Stimulated activated CD8-positive, alpha-beta memory T cell treated with anti-CD3 and anti-CD28 coated beads, Interleukin-7, amount 100 ng/mL, for 1 hour (primary cell): ENCODE measurements at places on chromosomes 6 and 20.

- DNase-seq, result peak; percentile 39
These were observed at the start of gene SLC2A4RG for GRCh38 chr20:63739130-63740069. Gene SLC2A4RG, plus strand, starts transcription at chr20:63739776. Its CDS starts 137 bp downstream, at chr20:63739913.

GRCh38 chr20:61567204-61567603, 315.1 kb downstream of the CDH4 start:
- DNase-seq, result no peak

DNA sequence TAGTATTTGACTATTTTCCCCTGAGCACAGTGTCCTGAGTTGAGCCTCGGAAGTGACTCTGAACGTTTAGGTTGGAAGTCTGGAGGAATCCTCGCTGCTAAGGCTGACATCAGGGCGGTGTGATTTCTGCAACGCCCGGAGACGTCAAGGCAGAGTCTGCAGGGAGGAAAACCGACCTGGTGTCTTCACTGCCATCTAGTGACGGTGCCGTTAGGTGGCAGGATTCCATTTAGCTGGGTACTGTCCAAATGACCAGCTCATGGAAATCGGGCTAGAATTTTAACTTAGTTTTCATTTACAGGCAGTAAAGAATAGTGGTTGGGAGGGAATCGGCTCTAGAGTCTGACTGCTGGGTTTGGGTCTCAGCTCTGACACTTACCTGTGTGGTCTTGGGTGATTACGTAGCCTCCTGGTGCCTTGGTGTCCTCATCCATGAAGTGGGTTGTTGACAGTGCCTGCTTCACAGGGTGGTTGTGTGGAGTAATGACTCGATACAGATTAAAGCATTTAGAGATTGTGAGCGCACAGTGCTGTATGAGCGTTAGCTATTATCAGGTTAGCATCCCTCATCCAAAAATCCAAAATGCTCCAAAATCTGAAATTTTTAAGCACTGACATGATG, 35.0 kb downstream of the FOXF2 start:
- no peak for DNase-seq

DNA sequence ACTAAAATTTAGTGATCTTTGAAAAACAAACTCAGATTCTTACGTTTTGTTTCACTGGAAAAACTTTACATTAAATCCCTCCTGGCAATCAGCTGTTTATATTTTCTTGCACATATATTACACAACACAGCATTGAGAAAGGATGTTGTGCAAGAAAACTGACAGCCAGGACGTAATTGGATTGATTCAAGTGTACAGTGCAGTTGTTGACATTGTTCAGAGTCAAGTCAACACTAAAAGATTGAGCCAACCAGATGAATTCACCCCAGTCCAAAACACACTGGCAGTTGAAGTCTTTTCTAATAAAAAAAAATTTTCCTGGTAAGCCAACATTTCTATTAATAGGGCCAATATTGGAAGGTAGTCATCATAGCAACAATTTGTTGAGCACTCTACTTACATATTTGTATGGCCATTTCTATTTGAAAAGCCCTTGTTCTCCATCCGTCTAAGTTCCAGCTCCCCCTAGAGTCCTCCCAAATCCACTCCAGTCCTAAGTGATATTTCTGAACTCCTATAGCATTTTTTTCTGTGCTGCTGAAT, 20.9 kb upstream of the VNN1 start:
- DNase-seq, result no peak

GRCh38 chr6:24936641-24937317, 1.0 kb upstream of the RIPOR2 start:
- no peak for DNase-seq

- no peak for DNase-seq
These were observed 28.1 kb upstream of the EEF1E1 start for GRCh38 chr6:8130399-8130798.

- DNase-seq, result no peak
These were observed 661.6 kb downstream of the QKI start for GRCh38 chr6:164075981-164076615.

DNA sequence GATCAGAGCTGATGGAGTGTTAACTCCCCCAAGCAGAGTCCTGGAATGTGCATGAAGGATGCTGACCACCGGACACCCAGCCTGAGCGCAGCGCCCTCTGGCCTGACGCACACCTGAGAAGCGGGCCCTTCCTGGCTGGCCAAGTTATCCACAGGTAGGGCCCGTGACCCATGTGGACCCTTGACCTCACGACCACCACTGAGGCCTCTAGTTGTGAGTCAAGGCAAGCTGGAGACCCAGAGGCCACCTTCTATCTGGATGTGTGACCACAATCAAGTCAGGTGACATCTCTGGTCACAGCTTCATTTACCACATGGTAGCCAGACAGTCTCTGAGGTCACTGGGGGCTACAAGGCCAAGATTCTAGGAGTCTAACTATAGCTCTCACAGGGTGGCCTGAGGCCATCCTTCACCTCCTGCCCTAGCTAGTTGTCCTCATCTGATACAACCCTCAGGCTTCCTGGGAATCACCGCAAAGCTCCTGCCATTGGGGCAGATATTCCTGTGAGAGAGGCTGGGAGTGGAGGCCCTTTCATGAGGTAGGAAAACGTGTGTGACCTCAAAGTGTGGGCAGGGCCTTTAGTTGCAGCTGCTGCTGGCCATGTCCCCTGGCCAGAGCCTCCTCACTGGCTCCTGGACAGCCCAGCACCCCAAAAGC, 53.1 kb downstream of the DSTN start:
- no peak for DNase-seq

- no peak for DNase-seq
These were observed 15.2 kb downstream of the TAB2 start for GRCh38 chr6:149332602-149333265.

- no peak for DNase-seq
These were observed 55.3 kb downstream of the FNDC1 start for GRCh38 chr6:159224452-159224851.

- DNase-seq, result no peak
These were observed 27.6 kb downstream of the TIAM2 start for GRCh38 chr6:155022721-155023120.

GRCh38 chr20:8385247-8385646, 253.2 kb downstream of the PLCB1 start:
- no peak for DNase-seq

- no peak for DNase-seq
These were observed 8.6 kb upstream of the LBP start for GRCh38 chr20:38337561-38338140.

DNA sequence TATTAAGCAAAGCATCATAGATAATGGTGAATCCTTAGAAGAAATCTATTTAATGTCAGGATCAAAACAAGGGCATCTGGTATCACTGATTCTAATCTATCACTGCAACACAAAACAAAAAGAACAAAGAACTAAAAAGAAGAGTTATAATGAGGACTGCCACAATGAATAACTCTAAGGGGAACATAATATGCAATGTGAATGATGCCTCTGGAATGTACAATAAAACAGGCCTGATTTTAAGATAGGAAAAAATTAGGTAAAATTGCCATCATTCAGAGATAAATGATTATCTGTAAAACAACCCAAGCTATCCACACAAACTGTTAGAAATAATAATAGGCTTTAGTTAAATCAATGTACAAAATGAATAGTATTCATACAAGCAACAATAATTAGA, 936.7 kb upstream of the CITED2 start:
- no peak for DNase-seq
